ENCODE measurements at places on chromosomes 12 and 14. TPM values are rescaled to one million over a fixed set of nuclear protein-coding genes. Genes with fewer than 3 reads are reported as not detected.

The APOLD1 gene
- 1.5 TPM for total RNA-seq

The CLEC4D gene
- total RNA-seq: not detected

The ENDOU gene
- total RNA-seq: not detected

The GLT8D2 gene
- 0.87 TPM for total RNA-seq

The ALDH1L2 gene
- 1.9 TPM for total RNA-seq

The KLRD1 gene
- 4.1 TPM for total RNA-seq

The KRT4 gene
- not detected for total RNA-seq

The LUM gene
- 31.9 TPM for total RNA-seq

The SDR9C7 gene
- total RNA-seq: not detected

The FGF6 gene
- total RNA-seq: not detected

The GPRC5D gene
- total RNA-seq: not detected
